ENCODE measurements at places on chromosomes 3 and 15. TPM values are rescaled to one million over a fixed set of nuclear protein-coding genes. Genes with fewer than 3 reads are reported as not detected.

The PATL2 gene
- total RNA-seq = 38.5 TPM

The THUMPD3 gene
- 53.9 TPM for total RNA-seq

- no peak overlapping the region for H3K27ac ChIP-seq
- H3K4me1 ChIP-seq = peaks cover 3% of the 10 kb centered on the region
- H3K27me3 ChIP-seq = peaks cover 16% of the 10 kb centered on the region
- H3K4me3 ChIP-seq = peak overlapping the region; percentile 10
Observed at GRCh38 chr15:73972984-73973682, 19.0 kb downstream of the STOML1 start.

DNA sequence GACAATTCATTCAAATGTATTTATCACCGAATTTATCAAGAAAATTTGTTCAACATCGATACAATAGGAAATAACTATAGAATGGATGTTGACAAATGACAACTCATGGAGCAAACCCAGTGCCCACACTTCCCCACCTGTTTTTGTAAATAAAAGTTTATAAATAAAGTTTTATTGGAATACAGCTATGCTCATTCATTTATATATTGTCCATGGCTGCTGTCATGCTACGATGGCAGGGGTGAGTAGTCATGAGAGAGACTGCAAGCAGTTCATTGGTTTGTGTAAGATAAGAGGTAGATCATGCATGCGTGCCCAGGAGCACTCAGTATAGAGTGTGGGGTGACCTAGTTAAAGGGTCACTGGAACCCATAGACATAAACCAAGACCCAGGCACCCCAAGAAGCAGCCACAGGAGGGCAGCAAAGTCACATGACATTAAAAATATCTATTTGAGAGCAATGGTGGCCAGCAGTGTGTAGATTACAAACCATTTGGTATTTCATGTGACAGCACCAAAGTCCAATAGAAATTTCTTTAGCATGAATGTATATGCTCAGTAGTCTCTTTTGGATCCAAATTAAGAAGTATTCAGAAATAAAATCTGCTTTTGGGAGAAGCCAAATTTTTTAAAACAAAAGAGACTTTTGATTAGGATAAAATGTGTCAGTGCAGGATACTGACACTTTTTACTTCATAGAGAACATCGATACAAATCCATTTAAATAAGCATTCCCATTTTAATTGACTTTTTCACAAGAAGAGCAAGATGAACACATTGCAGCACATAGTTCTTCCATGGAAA is 794.8 kb downstream of the MCTP2 start:
- no peak for ATAC-seq
- H3K36me3 ChIP-seq = no peaks in the 10 kb centered on the region
- no peak overlapping the region for H3K27ac ChIP-seq
- H3K4me1 ChIP-seq = no peaks in the 10 kb centered on the region
- H3K27me3 ChIP-seq = no peaks in the 10 kb centered on the region

- H3K36me3 ChIP-seq = no peaks in the 10 kb centered on the region
- H3K27me3 ChIP-seq = no peaks in the 10 kb centered on the region
- H3K4me3 ChIP-seq = no peak overlapping the region
- ATAC-seq = no peak
Observed at GRCh38 chr3:30576946-30577345, 29.5 kb upstream of the TGFBR2 start.

DNA sequence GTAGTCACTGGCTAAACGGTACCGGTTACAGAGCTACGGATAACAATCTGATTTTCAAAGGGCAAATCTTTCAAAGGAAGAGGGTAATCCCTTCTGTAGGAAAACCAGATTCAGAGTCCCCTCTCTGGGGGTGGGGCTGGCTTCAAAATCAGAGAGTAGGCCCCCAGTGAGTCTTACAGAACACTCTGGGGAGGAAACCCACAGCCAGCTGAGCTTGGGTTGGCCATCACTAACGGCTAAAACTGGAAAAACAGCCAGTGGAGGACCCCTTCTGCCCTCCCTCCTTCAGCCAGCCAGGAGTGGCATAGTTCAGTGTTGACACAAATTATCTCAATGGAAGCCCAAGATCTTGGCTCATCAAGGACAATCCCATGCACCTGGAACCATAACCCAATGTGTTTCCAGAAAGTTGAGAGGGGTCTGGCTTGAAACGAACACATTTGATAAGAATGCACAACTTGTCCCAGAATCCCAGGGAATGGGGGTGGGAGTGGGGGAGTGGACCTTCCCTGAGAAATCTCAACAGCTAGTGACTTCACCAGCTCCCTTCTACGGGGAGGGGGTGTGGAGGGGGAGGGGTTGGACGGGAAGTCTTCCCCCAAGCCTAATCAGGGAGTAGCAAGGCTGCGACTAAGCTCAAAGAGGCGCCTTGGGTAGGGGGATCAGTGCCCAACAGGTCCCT is 1.0 kb downstream of the RASL12 start:
- no peak overlapping the region for H3K4me3 ChIP-seq
- ATAC-seq = no peak
- H3K27ac ChIP-seq = no peak overlapping the region
- H3K36me3 ChIP-seq = peaks cover 6% of the 10 kb centered on the region
- peaks cover 5% of the 10 kb centered on the region for H3K4me1 ChIP-seq
- H3K27me3 ChIP-seq = peaks cover 28% of the 10 kb centered on the region
